ENCODE measurements at places on chromosomes 5 and 9. TPM values are rescaled to one million over a fixed set of nuclear protein-coding genes. Genes with fewer than 3 reads are reported as not detected.

DNA sequence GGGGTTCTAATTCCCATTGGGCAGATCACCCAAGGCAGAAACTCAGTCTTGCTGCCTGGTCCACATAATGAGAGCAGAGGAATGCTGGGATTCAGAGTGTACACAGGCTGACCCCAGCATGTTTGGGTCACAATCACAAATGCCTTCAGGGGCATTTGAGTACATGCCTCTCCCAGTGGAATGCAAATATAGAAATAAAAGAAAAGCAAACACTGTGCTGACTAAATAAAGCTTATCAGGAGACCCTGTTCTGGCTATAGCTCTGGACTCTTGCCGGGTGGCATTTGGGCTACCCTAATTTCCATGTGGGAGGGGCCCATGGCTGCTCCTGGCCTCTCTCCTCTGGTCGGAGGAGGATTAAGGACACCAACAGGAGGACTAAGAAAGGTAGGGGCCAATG, 121.4 kb downstream of the DOCK8 start:
- H3K4me1 ChIP-seq: no peaks in the 10 kb centered on the region
- H3K27me3 ChIP-seq: no peaks in the 10 kb centered on the region
- no peak overlapping the region for H3K27ac ChIP-seq

GRCh38 chr9:35981699-35982098, 23.7 kb upstream of the OR2S2 start:
- H3K4me1 ChIP-seq: no peaks in the 10 kb centered on the region
- H3K36me3 ChIP-seq: no peaks in the 10 kb centered on the region
- H3K27me3 ChIP-seq: peaks cover 36% of the 10 kb centered on the region
- H3K4me3 ChIP-seq: no peak overlapping the region
- no peak for DNase-seq

DNA sequence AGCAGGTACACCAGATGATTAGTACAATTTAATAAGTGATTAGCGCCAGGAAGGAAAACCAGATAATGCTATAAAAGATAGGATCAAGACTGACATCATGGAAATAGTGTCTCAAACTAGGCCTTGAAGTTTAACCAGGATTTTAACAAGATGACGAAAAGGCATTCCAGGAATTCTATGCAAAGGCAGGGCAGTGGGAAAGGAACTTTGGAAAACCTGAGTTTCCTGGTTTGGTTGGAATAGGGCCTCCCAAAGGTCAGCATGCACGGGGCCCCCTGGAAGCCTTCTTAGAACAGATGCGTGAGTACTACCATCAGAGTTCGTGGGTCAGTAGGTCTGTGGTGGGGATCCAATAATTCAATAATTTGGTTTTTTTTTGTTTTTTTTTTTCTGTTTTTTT, 935.2 kb upstream of the DMAC1 start:
- no peak for DNase-seq
- H3K4me3 ChIP-seq: no peak overlapping the region
- H3K27ac ChIP-seq: no peak overlapping the region

DNA sequence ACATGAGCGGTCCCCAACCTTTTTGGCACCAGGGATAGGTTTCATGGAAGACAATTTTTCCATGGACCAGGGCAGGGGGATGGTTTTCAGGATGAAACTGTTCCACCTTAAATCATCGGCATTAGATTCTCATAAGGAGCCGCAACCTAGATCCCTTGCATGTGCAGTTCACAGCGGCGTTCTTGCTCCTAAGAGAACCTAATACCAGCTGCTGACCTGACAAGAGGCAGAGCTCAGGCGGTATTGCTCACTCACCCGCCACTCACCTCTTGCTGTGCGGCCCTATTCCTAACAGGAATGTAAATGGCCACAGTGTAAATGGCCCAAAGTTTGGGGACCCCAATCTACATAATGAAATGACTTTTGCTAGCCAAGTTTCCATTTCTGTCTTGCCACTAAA, 3.1 kb upstream of the PLIN2 start:
- no peaks in the 10 kb centered on the region for H3K27me3 ChIP-seq
- no peak overlapping the region for H3K4me3 ChIP-seq
- no peak for DNase-seq
- H3K4me1 ChIP-seq: no peaks in the 10 kb centered on the region
- H3K27ac ChIP-seq: peak overlapping the region; percentile 99
- peaks cover 8% of the 10 kb centered on the region for H3K36me3 ChIP-seq

Gene TTC16
- total RNA-seq: not detected
